ENCODE measurements at places on chromosomes 1 and 21.

DNA sequence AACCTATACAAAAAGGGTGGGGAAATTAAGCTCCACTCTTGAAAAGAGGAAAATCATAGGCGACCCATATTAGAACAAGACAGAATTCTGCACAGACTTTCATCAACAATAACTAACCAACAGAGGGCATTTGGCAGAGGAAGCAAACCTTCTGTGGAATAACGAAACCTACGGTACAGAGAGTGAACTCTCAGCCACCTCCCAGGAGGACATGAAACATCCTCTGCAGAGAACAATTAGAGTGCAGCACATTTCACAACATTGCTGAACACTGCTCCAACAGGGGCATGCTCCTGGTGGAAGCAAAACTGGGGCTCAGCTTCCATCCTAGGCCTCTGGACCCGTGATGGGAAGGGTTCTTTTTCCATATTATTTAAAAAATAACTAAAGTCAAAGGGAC, 110.9 kb downstream of the KCNJ15 start:
- no peak for DNase-seq

- no peak for DNase-seq
Observed at GRCh38 chr1:87989346-87989745, 660.7 kb downstream of the LMO4 start.

- DNase-seq = peak; percentile 62
Observed at GRCh38 chr1:182054698-182055326, 6.7 kb downstream of the ZNF648 start.

- peak; percentile 65 for DNase-seq
Observed at GRCh38 chr1:170929835-170930554, 5.3 kb upstream of the MROH9 start.

GRCh38 chr1:8010080-8010664, 15.9 kb downstream of the ERRFI1 start:
- DNase-seq = no peak

GRCh38 chr1:15178571-15179484, 25.3 kb downstream of the TMEM51 start:
- no peak for DNase-seq

DNA sequence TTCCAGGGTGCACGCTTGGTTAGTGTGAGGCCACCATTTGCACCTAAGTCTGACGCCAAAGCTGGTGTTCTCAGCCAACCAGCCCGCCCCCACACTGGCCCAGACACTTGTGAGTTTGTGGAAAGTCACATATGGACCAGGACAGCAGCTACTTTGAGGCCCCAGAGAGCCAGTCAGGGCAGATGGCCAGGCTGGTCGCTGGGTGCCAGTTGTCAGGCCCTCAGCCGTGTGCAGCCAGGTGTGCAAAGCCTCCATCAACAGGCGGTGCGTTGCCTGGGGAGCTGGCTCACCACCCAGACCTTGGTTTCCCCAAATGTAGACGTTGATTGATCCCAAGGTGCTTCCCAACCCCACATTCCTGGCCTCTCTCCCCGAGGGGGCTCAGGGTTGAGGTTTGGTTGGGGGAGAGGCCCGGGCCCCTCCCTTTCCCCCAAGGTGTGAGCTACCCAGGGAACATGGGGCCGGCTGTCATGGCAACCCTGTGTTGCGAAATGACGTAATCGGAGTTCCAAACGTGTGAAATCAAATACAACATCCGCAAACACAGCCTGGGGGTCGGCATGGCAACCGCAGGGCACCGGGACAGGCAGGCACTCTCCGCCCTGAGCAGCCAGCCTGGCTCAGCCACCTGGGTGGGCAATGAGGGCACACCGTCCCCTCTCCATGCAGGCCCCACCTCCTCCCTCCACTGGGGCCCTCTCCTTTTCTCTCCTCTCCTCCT, 42.2 kb upstream of the WNT4 start:
- peak; percentile 93 for DNase-seq

DNA sequence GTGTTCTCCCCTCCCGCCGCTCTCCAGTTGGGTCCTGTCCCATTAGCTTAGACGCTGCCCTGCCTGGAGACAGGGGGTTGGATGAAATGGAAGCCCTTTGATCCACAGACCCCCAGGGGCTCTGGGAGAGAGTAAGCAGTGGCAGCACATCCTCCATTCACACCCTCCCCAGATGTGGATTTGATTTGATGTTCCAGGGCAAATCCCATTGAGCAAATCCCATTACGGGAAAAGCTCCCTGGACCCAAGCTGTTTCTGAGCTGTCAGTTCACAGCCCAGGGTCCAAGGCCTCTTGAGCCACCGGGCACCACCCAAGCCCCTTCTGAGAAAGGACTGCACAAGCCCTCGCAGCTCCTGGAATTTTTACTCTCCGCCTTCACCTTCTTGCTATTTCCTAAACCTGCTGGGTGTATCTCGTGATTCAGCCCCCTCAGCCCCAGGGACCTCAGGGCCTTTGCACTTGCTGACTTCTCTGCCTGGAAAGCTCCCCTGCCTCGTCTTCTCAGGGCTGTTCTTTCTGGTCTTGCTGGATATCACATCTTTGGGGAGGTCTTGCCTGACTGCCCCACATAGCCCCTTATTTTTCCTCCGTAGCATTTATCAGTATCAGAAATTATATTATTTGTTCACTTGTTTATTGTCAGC, 101.1 kb downstream of the PAX7 start:
- no peak for DNase-seq

Data from NCI-H524 (cell line).